ENCODE measurements at places on chromosomes 13 and 19.

GRCh38 chr19:29002336-29002735 lies 210.6 kb downstream of the UQCRFS1 start:
- no peak for DNase-seq

DNA sequence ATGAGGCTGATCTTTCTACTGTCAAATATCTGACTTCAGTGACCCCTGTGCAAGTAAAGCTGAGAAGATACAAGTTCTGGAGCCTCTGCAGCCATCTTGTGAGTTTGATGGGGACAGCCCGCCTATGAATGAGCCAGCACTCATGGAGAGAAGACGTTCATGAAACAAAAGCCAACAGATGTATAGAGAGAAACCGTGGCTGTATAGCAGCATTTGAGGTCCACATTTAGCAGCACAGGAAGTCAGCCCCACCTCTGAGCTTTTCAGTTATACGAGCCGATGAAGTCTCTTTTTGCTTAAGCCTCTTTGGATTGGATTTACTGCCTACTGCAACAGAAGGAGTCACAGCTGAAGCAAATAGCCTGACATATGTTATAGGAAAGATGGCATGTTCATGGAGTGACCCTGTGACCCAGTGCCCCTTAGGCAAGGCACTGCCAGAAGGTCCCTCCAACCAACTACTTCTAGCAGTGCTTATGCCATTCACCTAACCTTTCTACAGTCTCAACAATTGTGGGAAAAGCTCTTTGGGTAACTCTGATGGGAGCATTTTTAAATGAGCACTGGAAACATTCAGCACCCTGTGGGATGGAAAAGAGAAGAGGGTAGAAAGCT lies 3.5 kb upstream of the DLEU7 start:
- no peak for DNase-seq

DNA sequence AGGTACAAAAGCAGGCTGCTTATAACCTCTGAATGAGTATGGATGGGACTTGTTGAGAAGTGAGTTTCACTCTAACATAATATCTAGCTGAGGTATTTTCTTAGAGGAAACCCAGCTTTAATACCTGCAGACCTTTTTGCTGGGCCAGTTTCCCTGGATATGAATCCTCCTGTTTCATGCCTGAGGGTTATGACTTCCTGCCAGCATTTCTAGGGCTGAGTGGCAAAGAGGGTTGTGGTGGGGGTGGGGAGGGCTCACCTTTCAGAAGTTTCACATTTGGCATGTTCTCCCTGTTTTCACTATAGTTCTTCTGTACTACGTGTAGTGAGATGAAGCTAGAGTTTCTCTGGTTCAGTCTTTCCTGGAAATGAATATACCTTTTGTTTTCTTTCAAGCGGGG lies 73.7 kb downstream of the LACC1 start:
- DNase-seq: no peak

DNA sequence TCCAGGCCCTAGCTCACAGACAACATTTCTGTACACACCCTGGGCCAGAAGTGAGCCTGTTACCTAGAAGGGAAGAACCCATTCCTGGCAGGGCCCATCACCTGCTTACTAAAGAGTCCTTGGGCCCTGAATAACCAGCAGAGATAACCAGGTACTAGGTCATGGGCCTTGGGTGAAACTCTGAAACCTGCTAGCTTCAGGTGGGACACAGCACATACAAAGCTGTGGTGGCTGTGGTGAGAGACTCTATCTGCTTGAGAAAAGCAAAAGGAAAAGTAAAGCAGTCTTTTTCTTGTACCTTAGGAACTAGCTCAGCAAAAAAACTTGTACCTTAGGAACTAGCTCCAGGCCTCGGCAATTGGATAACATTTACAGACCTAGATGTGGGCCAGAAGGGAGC lies 1895.9 kb upstream of the PCDH20 start:
- no peak for DNase-seq

DNA sequence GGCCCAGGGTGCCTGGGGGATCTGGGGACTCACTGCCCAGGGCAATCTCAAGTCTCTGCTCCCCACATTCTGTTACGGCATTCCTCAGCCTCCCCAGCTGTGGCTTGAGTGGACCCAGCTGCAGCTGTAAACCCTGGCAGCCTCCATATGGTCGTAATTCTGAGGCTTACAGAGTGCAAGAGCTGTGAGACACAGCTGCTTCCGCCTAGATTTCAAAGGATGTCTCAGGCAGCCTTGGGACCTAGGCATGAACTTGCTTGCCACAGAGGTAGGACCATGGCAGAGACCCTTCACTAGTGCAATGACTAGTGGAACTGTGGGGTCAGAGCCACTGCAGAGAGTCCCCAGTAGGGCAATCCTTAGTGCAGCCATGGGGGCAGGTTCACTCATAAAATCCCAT lies 297.5 kb downstream of the ENOX1 start:
- no peak for DNase-seq
